ENCODE measurements at places on chromosomes 2 and 18.
A peak's percentile ranks its signal among the peaks of the same experiment; 100 is the strongest.

DNA sequence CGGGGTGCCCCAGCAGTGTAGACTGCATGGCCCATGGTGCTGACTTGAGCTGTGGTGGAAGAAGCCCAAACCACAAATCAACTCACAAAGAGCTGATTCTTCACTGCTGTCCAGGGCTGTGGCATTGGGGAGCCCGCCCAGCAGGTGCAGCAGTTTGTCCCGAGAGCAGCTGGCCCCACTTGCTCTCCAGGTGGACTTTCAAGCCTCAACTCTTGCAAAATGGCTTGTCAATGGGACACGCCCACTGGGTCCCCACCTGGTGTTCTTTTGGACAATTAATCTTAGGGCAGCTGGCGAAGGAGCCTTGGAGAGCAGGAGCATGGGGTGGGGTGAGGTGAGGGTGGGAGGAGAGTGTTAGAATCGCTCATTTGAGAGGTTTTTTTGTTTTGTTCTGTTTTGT lies 117.9 kb downstream of the MYCN start:
- no peak for DNase-seq

DNA sequence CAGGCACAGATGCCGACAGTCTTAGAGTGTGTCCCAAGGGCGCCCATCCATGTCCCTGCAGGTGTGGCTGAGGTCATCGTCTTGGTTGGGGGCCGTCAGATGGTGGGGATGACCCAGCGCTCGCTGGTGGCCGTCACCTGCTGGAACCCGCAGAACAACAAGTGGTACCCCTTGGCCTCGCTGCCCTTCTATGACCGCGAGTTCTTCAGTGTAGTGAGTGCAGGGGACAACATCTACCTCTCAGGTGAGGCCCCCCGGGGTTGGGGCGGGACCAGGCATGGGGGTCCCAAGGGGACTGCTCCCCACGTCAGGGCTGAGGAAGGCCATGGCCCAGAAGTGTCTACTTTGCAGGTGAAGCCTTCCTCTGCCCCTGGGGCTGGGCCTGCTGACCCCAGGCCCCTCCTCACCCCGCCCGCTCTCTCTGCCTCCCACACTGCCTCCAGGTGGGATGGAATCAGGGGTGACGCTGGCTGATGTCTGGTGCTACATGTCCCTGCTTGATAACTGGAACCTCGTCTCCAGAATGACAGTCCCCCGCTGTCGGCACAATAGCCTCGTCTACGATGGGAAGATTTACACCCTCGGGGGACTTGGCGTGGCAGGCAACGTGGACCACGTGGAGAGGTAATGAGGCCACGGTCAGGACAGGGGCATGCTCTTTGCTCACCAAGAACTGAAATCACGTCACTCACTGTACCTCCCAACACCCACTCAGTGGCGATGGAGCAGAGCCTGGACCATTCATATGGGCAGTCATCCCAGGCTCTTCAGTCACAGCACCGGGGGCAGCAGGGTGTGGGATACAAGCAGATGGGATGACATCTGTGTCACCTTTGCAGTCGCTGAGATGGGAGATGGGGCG lies 230.8 kb downstream of the ATAD2B start:
- no peak for DNase-seq

- no peak for DNase-seq
These were observed 499.4 kb downstream of the GALR1 start for GRCh38 chr18:77749089-77749488.

DNA sequence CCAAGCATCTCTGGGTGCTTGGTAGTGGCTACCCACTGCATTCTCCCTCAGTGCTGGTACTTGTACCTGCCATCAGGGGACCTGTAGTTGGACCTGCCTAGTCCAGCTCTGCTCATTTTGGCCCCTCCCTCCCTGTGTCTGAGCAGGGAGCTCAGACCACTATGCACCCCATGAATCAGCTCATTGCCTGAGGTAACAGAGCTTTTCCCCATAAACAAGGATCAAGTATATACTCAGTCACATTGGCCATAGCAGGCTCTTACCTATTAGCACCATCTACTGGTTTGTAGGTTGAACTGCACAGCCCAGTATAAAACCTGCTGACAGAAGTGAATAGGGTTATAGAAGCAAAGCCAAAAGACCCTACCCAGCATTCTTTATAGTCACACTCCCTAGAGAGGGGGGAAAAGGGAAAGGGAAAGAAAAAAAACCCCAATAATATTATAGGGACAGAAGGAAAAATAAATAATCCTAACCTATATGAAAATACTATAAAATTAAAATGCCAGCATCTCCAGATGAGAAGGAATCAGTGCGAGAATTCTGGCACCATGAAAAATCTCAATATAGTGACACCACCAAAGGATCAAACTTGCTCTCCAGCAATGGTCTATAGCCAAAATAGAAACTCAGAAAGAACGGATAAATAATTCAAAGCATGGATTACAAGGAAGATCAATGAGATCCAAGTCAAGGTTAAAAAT lies 6.9 kb upstream of the FLACC1 start:
- peak; percentile 49 for DNase-seq

- no peak for DNase-seq
These were observed 85.8 kb upstream of the TTN start for GRCh38 chr2:178892751-178893625.

- peak; percentile 38 for DNase-seq
These were observed 829 bp downstream of the ACVR1C start for GRCh38 chr2:157627594-157628476.

DNA sequence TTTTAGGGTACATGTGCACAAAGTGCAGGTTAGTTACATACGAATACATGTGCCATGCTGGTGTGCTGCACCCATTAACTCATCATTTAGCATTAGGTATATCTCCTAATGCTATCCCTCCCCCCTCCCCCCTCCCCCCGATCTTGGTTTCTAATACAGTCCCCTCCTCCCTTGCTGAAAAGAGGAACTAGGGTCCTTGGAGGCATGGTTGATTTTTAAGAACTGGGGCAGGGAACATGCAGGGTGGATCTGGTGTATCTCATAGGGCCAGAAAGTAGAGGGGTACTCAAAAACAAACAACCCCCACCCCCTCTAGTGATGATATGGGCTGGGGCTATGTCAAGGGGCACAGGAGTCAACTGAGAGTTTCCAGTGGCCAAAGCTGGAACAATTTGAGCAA lies 153.4 kb downstream of the UBR3 start:
- no peak for DNase-seq

- no peak for DNase-seq
These were observed 76.5 kb upstream of the B3GNT2 start for GRCh38 chr2:62119311-62119974.

GRCh38 chr2:24169023-24169422 lies 5.8 kb upstream of the FAM228A start:
- no peak for DNase-seq

GRCh38 chr2:188085421-188085820 lies 206.3 kb upstream of the GULP1 start:
- DNase-seq = no peak

DNA sequence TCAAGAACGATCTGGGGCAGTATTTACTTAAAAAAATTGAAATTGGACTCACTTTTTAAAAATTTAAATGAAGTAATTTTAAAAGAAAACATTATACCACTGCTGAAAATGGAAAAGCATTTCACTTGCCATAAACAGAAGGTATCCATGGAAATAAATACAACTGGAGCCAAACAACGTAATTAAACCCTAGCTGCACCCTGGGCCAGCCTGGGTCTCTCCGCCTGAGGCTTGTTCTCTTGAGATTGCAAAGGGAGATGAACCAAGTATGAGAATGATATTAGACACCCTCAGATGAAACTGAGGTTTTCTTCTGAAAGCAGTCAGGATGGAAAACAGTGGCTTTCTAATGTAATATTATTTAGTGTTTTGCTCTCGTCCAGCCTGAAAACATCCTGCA lies 264.4 kb downstream of the KCNE4 start:
- DNase-seq = no peak

DNA sequence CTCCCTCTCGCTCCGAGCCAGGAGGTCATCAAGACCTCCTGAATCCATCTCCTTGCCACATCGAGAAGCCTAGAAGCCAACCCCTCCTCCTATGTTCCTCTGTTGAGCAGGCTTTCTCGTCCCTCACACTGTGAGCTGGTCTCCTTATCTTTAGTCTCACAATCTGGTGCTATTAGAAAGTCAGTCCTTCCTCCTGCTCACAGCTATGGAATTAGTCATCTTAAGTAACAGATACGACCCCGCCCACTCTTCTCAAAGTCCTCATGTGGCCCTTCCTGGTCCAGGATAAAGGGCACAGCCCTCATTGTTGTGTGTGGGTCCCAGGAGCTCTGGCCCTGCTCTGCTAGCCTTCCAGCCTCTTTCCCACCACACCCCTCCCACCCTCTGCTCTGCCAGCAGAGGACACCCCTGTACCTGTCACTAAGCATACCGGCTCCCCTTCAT lies 41.4 kb upstream of the TRIB2 start:
- DNase-seq = no peak

- no peak for DNase-seq
These were observed 143.7 kb upstream of the CDH7 start for GRCh38 chr18:65607161-65607560.

DNA sequence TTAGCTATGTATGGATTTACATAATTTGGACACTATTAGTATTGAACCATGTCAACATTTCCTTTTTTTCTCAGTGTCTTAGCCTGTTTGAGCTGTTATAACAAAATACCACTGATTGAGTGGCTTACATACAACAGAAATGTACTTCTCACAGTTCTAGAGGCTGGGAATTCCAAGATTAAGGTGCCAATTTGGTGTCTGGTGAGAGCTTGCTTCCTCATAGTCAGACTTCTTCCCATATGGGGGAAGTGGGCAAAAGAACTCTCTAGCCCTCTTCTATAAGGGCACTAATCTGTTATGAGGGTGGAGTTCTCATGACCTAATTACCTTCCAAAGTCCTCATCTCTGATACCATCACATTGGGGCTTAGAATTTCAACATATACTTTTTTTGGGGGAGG lies 12.6 kb downstream of the ZNF804A start:
- DNase-seq = no peak

DNA sequence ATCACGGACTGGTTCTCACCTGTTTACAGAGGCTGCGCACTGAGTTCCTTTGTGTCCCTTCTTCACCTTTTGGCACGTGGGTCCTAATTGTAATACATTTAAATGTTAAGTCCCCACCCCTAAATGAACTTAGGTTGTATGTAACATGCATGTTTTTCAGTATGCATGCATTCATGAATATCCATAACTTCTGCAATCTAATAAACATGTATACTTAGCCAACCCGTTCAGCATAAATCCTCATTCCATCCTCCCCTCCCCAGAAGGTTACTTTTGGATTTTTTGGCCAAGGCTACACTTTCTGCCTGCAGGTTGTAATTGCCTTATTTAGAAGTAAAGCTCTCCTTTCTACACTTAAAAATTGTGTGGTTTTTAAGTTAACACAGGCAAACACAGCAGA lies 314.7 kb downstream of the SUCLG1 start:
- no peak for DNase-seq

DNA sequence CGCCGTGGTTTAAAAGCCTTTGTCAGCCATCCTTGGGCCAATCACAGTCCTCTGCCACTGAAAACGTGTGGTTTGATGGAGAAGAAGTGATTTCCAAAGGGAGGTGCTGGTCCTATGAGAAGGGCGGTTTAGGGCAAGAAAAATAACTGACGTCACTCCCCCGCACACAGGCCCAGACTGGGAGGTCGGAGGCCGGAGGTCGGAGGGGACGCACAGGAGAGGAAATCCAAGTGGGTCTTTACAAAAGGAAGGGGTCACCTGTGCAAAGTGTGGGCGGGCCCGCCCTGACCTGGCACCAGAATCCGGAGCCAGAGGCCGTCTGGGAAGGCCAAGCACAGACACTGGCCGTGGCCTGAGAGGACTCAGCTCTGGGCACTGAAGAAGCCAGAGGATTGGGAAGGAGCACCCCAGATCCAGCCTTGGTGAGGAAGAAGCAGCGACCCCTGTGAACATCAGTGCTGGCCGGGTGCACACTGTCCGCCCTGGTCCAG lies 18.0 kb upstream of the KCNG2 start:
- no peak for DNase-seq

- peak; percentile 67 for DNase-seq
These were observed 32.2 kb downstream of the IKZF2 start for GRCh38 chr2:213119061-213119809.

DNA sequence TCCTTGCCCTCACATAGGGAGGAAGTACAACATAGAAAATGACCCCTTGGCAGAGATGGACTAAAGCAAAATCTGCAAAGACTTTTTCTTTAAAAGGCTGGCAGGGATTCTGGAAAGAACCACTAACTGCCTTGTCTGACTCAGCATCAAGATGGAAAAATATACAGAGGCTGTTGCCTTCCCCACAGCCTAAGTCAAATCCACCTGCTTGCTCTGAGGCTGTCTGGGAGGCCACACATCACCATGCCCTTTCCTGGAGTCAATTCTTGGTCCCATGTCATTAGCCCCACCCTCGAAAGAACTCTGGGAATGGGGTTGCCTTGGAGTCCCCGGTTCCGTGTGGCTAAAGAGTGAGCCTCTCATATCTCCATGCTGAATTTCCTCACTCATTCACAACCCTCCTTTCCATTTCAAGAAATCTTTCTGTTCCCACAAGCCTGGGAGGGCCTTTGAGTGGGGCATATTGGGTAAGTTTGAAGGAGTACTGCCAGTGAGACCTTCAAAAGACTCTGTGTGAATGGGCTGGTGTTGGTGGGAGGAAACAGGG lies 39.4 kb downstream of the BMP10 start:
- DNase-seq = no peak

- no peak for DNase-seq
These were observed 18.0 kb upstream of the GLS start for GRCh38 chr2:190862571-190862991.

DNA sequence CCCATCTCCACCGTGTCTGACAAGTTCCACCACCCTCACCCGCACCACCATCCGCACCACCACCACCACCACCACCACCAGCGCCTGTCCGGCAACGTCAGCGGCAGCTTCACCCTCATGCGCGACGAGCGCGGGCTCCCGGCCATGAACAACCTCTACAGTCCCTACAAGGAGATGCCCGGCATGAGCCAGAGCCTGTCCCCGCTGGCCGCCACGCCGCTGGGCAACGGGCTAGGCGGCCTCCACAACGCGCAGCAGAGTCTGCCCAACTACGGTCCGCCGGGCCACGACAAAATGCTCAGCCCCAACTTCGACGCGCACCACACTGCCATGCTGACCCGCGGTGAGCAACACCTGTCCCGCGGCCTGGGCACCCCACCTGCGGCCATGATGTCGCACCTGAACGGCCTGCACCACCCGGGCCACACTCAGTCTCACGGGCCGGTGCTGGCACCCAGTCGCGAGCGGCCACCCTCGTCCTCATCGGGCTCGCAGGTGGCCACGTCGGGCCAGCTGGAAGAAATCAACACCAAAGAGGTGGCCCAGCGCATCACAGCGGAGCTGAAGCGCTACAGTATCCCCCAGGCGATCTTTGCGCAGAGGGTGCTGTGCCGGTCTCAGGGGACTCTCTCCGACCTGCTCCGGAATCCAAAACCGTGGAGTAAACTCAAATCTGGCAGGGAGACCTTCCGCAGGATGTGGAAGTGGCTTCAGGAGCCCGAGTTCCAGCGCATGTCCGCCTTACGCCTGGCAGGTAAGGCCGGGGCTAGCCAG lies 1.2 kb downstream of the ONECUT2 start:
- no peak for DNase-seq

DNA sequence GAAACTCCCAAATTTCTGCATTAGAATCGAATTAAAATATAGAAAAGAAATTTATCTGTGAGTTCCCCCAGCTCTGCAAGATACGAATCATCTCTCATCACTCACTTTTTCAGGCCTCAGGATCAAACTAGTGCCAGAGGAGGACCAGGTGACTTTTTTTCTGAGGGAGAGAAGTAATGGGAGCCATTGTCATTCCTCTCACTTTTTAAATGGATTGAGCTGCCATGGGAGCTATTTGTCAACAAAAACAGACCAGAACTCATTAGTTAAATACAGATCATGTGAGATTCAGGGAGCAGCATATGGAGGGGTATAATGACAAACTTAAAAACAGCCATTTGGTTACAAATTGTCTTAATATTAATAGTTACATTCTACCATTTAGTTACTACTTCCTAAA lies 594.4 kb downstream of the DPP10 start:
- no peak for DNase-seq
